NCI-H345 (cell line): ENCODE measurements at places on chromosomes 4 and X.

GRCh38 chrX:39823854-39824253, 273.9 kb downstream of the BCOR start:
- DNase-seq: peak; percentile 10

DNA sequence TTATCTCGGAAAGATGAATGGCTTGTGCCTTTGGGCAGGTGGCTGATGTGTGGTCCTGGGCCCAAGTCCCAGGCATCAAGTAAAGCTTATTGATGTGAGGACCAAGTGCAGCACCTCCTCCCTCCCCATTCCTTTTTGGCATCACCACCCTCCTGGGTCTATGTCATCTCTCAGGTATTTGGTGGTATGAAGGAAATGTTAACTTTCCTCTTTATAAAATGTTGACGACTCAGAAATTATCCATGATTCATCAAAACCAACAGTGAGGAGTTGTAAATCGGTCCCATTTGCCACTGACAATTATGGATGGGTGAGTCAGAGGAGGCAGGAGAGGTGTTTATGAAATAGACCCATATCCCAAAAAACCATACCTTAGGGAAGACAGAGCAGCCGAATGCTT, 229.4 kb upstream of the GATB start:
- no peak for DNase-seq

DNA sequence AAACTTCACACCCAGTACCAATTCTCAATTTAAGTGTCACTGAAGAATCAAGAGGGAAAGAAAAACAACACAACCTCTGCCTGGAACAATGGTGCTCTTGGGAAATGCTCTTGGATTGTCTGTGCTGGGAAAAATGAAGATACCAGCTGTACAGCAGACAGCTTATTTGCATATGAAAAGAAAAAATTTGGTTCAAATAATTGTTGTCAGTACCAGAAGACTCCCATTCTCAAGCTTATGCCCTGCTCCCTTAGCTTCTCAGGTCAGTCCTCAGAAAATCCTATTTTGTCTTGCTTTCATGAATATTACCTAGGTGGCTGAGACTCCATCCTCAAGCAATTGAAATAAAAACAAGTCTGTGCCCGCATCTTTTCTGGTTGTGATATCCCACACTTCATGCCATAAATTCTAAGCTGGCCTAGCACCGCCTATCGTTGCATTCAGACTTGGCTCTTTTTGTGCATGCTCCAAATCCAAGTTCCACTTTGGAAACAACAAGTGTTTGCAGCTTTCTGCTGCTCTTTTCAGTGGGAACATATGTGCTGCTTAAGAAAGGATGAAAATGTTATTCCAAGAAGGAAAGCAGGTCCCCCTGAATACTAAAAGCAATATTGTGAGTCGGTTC, 431.6 kb downstream of the INPP4B start:
- DNase-seq: no peak

DNA sequence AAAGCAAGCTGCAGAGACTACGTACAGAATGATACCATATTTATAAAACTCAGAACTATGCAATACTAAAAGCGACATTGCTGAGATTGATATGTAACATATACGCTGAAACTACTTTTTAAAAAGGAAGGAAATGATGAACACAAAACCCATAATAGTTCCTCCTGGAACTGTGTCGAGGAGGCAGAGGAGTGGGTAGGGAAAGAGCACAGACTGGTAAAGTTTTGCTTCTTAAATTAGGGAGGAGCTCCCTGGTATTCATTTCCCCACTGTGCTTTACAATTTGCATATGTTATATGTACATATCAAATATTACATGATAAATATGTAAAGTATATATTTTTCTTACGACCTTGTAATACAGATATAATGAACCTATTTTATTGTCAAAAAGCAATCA, 13.9 kb downstream of the UFSP2 start:
- DNase-seq: no peak

GRCh38 chrX:3516051-3516541, 169.6 kb upstream of the MXRA5 start:
- DNase-seq: no peak

DNA sequence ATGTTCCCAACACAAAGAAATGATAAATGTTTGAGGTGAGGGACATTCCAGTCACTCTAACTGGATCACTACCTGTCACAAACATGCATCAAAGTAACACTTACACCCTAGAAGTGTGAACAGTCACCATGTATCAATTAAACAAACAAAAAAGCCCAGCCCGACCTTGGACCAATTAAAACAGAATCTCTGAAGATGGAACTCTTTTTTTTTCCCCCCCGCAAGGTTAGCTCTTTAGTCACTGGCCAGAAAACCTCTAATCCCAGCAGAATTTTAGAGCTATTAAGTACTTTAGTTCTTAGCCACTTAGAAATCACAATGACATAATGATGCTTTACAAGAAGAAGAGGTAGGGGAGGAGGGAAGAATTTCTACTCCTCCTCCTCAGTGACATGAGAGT, 154.5 kb downstream of the PALLD start:
- DNase-seq: no peak

DNA sequence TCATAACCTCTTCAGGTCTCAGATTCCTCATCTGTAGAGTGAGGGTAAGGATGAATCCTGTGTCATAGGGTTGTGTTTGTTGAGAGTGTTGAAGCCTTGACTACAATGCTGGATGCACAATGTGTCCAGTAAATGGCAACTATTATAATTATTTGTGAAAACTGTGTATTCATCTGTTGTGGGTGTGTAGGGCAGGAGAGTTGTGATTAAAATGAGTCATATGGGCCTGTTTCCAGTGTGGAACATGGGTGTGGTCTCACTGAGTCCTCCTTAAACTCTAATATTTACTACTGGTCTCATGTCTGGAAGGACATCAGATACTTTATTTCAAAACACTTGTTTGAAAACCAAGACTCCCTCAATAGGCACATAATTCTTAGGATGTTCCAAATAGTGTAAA, 208.5 kb upstream of the CASK start:
- DNase-seq: no peak

DNA sequence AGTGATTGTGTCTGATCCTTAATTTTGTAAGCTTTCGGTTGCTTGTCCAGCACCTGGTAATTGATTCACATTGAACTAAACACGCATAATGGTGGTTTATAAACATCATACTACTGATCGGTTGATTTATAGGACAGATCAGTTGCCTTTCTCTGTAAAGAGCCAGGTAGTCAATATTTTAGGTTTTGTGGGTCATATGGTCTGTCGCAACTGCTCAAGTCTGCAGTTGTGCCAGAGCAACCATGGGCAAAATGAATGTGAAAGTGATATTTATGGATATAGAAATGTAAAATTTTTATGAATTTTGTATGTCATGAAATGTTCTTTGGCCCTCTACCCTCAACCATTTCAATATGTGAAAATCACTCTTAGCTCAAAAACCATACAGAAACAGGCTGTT, 8.9 kb downstream of the JADE1 start:
- DNase-seq: no peak

GRCh38 chrX:26915064-26915463, 548.1 kb downstream of the PPP4R3C start:
- no peak for DNase-seq

GRCh38 chr4:101931619-101932018, 141.1 kb downstream of the BANK1 start:
- DNase-seq: no peak

DNA sequence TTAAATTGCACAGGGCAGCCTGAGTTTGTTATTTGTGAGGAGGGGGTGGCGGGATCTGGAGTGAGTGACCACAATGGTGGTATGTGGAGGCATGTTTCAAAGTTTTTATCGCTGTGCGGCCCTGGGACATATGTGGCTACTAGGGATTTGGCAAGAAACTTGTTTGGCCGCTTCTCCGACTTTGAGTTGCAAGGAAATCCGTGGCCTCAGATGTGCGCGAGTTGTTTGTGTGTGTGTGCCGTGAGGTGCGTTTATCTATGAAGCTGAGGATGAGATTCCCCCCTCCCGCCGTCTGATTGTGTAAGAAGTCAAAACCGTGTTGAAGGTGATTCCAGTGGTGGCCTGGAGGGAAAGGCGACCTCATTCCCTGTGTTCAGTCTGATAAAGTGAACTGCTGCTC, 1.4 kb downstream of the JADE3 start:
- no peak for DNase-seq

- no peak for DNase-seq
Observed at GRCh38 chr4:126991965-126992364, 640.8 kb upstream of the INTU start.

- DNase-seq: no peak
Observed at GRCh38 chrX:124392794-124393193, 46.4 kb downstream of the SH2D1A start.

- no peak for DNase-seq
Observed at GRCh38 chr4:186881521-186882220, 158.0 kb upstream of the FAT1 start.

DNA sequence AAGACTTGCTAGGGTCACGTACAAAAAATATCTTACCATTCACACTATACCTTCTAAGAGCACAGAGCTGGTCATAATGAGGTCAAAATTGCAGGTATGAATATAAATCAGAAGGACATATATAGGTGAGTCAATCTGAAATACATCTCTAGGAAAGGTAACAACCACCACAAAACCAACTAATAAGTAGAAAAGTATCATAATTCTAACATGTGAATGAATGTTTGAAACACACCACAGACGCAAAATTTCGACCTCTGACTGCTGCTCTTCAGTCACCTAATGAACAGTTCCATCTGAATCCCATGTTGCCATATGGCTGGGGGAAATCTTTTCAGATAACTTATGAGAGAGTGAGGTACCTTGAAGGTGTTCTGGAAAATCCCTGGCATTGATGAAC, 22.1 kb downstream of the STAP1 start:
- DNase-seq: no peak

DNA sequence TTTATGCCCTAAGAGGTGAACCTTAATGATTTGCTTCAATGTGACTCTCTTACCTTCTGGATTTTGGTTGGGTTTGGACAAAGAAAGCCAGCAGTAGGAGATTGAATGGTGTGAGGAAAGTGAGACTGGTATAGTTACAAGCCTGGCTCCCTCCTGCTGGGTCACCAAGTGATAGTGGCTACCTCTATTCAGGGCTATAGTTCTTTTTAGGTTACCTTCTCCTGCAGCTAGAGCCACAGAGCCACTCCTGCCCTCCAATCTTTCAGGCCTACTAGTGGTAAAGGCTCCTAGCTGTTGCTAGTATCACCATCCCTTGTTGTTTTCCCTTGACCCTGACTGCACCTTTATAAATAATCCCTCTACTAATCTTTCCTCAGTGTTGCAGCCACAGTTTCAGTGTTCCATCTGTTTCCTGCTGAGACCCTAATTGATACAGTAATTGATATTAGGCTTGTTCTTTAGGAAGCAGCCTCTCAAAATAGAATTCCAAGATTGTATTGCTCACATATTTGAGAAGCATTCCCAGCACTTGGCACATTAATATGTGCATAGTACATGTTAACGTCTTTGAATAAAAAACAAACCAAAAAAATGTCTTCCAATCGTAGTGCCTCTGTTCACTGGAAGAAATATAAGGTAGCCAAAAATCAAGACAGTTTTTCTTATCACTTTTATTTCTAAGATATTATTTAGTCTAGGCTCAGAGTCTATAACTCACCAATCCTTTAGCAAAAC, 82.3 kb downstream of the SRPX start:
- no peak for DNase-seq

- no peak for DNase-seq
Observed at GRCh38 chr4:8385611-8386010, 54.9 kb downstream of the ACOX3 start.

DNA sequence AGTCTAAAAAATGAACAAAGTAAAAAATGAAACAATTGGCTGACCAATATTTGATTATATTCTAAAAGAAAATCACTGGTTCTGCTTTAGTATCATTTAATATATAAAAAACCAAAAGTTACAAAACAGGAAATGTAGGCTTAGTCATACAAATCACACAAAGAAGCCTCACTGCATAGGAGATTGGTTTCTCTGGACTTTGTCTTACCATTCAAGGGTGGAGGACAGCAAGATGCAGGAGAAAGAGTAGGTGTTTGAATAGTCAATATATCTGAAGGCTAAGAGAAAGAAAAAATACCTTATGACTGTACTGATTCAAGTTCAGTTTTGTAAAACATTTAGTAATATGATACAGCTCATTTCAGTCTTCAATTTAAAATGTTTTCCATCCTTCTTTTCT, 28.6 kb upstream of the TAF9B start:
- no peak for DNase-seq

DNA sequence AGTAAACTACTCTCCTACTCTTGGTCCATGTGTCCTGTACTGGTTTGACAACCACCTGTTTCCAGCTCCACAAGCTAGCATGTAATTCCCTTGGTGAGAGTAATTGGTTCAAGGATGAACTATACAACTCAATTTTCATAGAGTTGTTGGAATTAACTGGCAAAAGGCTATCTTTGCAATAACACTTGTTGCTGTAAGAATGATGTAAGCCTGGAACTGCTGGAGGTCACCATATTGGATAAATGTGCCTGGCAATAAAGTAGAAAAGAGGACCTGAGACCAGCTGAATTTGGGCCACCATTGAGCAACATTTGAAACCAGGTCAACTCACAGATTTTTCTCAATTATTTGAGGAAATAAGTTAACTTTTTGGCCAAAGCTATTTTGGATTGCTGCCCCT, 175.5 kb downstream of the CAMK2D start:
- no peak for DNase-seq

- DNase-seq: no peak
Observed at GRCh38 chr4:112545346-112545745, 29.4 kb upstream of the NEUROG2 start.

GRCh38 chrX:10482708-10483107, 137.7 kb downstream of the MID1 start:
- no peak for DNase-seq

DNA sequence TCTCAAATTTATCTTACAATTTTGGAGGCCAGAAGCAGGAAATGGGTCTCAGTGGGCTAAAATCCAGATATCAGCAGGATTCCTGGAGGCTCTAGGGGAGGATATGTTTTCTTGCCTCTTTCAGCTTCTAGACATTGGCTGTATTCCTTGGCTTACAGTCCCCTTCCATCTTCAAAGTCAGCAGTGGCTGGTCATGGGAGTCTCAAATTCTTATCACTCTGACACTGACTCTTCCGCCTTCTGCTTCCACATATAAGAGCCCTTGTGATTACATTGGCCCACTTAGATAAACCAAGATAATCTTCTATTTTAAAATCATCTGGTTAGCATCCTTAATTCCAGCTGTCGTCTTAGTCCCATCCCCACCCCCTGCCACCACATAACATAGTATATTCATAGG, 113.0 kb downstream of the PCDH7 start:
- DNase-seq: no peak

- DNase-seq: no peak
Observed at GRCh38 chrX:44483965-44484606, 58.6 kb downstream of the FUNDC1 start.

GRCh38 chrX:110428144-110428543, 69.5 kb downstream of the RTL9 start:
- no peak for DNase-seq
